ENCODE measurements at places on chromosomes 4 and X.
A peak's percentile ranks its signal among the peaks of the same experiment; 100 is the strongest.

GRCh38 chr4:67120369-67120768, 424.9 kb downstream of the CENPC start:
- ATAC-seq, result no peak

DNA sequence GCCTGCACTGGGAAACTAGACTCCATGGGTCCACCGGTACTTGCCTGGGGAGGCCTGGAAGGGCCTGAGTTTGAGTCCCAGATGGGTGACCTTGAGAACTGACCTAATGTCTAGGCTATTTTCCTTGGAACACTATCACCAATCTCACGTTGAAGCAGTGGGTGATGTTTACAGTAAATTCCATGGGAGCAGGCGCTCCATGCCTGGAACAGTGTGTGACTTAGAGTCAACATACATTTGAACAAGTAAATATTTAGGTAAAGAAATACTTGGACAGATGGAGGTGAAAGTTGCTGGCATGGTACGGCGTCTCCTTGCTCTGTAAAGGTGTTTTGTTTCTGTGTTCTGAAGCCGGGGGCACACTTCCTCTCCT, 47.5 kb downstream of the TBC1D14 start:
- no peak for ATAC-seq

- no peak for ATAC-seq
Observed at GRCh38 chr4:152321398-152321797, 214.5 kb downstream of the FBXW7 start.

DNA sequence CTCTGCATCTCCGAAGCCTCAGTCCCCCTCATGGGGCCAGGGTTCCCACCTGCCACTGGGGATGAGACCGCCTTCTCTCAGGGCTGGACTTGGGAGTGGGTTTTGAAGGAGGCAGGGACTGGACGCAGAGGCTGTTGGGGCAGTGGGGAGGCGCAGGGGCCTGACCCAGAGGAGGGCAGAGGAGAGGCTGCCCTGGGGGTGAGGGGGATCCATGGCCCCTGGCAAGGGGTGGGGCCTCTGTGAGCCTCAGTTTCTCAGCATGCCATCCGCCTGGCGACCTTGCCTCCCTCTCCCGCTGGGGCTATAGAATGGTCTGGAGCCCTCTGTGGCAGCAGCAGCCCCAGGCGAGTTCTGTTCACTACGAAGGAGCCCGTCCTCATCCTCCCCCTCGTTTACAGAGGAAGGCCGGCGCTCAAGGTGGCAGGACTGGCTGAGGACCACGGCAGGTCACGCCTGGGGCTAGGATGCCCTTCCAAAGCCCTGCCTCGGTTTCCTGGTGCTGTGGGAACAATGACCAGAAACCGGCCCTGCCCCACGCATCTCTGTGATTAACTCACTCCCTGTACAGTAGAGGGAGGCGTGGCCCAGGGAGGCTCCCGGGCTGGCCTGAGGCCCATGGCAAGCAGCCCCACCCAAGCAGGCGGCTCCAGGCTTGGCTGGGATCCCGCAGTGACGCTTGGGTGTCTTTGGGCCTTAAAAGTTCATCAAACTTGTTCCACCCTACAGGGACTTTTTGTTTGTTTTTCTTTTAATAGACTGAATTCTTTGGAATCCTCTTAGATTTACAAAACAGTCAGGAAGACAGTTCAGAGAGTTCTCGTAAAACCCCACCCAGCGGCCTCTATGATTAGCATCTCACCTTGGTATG, 16.0 kb upstream of the SH3TC1 start:
- peak; percentile 90 for ATAC-seq

GRCh38 chr4:82430964-82431745, 765 bp downstream of the ENOPH1 start:
- ATAC-seq, result peak; percentile 51

- no peak for ATAC-seq
Observed at GRCh38 chr4:32847461-32847860, 2127.3 kb downstream of the PCDH7 start.

GRCh38 chrX:126855839-126856524, 36.5 kb downstream of the PRR32 start:
- ATAC-seq, result no peak

- ATAC-seq, result no peak
Observed at GRCh38 chr4:22487328-22487727, 28.5 kb downstream of the ADGRA3 start.

DNA sequence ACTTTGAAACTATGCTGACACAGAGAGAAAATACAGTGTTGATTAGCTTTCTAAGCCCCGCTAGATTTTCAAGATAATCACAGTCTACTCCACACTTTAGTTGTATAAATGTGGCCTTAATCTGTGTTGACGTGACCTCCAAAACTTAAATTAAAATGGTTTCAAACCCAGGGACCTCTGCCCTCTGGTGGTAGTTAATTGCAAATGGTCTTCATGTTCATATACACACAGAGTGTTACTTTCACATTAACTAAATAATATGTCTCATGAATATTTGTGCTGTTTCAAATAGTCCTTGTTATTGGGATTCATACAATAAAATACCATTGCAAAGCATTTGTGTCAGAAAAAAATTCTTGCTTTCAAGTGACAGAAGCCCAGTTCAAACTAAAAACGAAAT, 64.3 kb downstream of the TASL start:
- ATAC-seq, result no peak
